Endodermal cell (in vitro differentiated cells): ENCODE measurements at places on chromosomes 5 and 9. TPM values are rescaled to one million over a fixed set of nuclear protein-coding genes. Genes with fewer than 3 reads are reported as not detected.

IFNA13 gene
- not detected in 2 replicates for total RNA-seq

ZDHHC11 gene
- total RNA-seq, result 8.7 to 10.6 TPM (median 8.7 TPM) in 3 replicates

RETREG1 gene
- total RNA-seq, result 4.0 and 4.3 TPM in 2 replicates

ADAMTSL1 gene
- total RNA-seq, result 0.19 TPM in 1 of 3 replicates, not detected in the others

PCDHA3 gene
- total RNA-seq, result 0.92 to 1.3 TPM (median 1.2 TPM) in 3 replicates

COL15A1 gene
- total RNA-seq, result 0.07 TPM in 1 of 2 replicates, not detected in the other

PLAC8L1 gene
- 1.00 TPM in 1 of 3 replicates, not detected in the others for total RNA-seq

TOR1A gene
- total RNA-seq, result 45.7 and 48.4 TPM in 2 replicates

SH2D3C gene
- total RNA-seq, result 0.74 to 2.2 TPM (median 0.77 TPM) in 3 replicates

SPATA31E1 gene
- total RNA-seq, result not detected in 2 replicates

DMRTA1 gene
- 4.6 to 6.3 TPM (median 5.1 TPM) in 3 replicates for total RNA-seq

C9 gene
- 0.45 TPM in 1 of 3 replicates, not detected in the others for total RNA-seq

MAP1B gene
- 85.9 to 103 TPM (median 87.9 TPM) in 3 replicates for total RNA-seq

TMC1 gene
- not detected in 3 replicates for total RNA-seq

GRM6 gene
- not detected in 2 replicates for total RNA-seq

RRAGA gene
- total RNA-seq, result 45.0 to 48.6 TPM (median 47.2 TPM) in 3 replicates

GMCL2 gene
- not detected in 2 replicates for total RNA-seq

PRELID2 gene
- 6.1 and 6.7 TPM in 2 replicates for total RNA-seq

ARID3C gene
- total RNA-seq, result 0.16 and 0.31 TPM in 2 replicates

SLC34A3 gene
- 0.15 to 0.33 TPM (median 0.17 TPM) in 3 replicates for total RNA-seq

THOC3 gene
- total RNA-seq, result 105 and 111 TPM in 2 replicates

MLANA gene
- total RNA-seq, result not detected in 3 replicates

NR2F1-AS1 gene
- total RNA-seq, result 1.7 to 4.0 TPM (median 3.3 TPM) in 3 replicates

SLC46A2 gene
- not detected in 2 replicates for total RNA-seq

ACSL6 gene
- total RNA-seq, result 0.04 TPM in 1 of 3 replicates, not detected in the others

GPR107 gene
- total RNA-seq, result 61.2 to 62.2 TPM (median 62.0 TPM) in 3 replicates

AMBP gene
- total RNA-seq, result 0.54 and 0.68 TPM in 2 replicates

LVRN gene
- total RNA-seq, result 0.38 to 2.0 TPM (median 0.48 TPM) in 3 replicates

HRCT1 gene
- total RNA-seq, result not detected in 2 replicates
